ENCODE measurements at places on chromosomes 13 and 19. TPM values are rescaled to one million over a fixed set of nuclear protein-coding genes. Genes with fewer than 3 reads are reported as not detected.

ZNF441 gene
- 4.6 TPM for total RNA-seq

KLK15 gene
- not detected for total RNA-seq

ACP7 gene
- total RNA-seq: 0.43 TPM

IRGC gene
- not detected for total RNA-seq

All from tracheal epithelial cell (primary cell).